ENCODE measurements at places on chromosomes 5 and 9. TPM values are rescaled to one million over a fixed set of nuclear protein-coding genes. Genes with fewer than 3 reads are reported as not detected.

DNA sequence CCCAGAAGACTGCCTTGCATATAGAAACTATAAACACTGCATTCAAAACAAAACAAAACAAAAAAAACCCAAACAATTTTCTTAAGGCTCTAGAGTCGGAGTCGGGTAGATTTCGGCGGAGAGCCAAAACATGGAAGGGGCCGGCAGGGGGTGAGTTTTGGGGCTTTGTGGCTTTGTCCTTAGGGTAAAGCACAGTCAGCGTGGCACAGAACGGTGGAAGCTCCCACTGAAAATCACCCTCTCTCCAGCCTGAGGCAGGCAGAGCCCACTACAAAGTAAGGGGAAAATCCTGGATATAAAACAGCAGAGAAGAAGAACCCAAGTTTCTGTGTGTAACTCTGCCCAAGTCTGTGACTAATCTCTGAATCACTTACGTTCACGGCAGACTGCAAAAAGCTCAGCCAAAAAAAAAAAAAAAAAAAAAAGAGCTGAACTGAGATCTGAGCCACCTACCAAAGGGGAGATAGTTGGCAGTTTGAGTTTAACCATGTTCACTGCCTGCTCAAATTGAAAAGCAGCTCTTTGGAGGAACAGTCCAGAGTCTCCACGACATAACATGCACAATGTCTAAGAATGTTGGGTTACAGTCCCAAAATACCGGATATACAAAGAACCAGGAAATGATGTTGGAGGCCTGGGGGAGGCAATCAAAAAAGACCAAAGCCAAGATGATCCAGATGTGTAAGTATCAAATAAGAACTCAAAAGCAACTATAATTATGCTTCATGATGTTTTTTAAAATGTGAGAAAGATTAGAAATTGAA, 26.6 kb upstream of the OR2K2 start:
- peak; percentile 87 for DNase-seq

The PPP3R2 gene
- not detected for total RNA-seq

DNA sequence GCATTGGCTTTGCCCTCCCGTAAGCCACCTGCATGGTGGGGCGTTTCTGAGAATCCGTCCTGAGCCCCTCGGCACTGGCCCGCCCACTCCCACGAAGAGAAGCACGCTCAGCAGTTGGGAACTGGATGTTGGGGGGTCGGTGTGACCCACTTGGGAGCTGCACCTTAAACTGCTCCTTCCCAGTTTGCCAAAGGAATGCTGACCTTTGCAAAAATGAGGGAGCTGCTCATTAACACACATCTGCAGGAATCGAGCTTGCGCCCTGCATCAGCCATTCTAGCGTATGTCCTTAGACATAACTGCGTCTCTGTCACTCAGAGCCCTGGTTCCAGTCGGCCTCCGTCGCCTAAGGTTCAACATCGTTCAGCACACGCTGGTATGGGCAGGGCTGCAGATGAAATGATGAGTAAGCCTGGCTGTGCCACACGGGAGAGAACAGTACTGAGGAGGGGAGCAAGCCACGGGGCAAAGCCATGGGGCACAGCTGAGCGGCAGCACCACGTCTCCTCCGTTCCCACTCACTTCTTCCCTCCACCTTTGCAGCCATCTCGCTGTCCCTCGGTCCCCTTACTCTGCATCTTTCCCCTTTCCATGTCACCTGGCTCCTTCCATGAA, 28.8 kb upstream of the NCS1 start:
- DNase-seq, result no peak

GRCh38 chr5:138466900-138467710, 1.8 kb downstream of the EGR1 start:
- DNase-seq, result no peak

The CCL28 gene
- 0.11 TPM for total RNA-seq

DNA sequence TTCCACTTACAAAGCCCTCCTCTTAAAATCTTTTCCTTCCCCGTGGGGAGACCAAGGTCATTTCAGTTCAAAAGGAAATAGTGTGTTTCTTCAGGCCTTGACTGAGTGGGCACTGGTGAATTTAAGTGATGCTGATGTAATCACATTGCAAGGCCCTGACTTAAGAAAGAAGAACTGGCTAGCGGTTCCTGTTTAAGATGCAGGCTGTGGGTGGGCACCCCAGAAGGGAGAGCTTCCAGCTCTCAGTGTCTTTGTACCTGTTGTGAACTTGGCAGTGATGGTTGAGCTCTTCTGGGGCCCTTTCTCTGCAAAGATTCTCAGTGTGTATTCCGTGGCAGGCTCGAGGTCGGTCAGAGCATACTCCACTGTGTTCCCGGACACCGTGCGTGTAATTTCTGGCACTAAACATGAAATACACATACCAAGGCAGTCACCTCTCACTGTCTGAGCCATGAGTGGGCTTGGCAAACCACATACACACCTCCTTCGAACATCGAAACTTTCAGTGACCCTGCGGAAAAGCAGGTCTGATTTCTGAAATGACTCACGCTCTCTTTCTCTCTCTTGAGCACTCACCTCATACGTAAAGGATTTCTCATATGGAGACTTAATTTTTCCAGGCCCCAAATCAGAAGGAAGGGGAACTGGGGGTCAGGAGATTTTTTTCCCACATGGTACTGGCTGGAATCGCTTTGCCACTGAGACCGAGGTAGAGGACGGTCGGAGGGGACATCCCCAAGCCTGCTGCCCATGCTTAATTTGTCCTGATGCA, 81.9 kb downstream of the TNC start:
- DNase-seq, result no peak

GRCh38 chr5:27315363-27316270, 277.2 kb upstream of the CDH9 start:
- peak; percentile 67 for DNase-seq

DNA sequence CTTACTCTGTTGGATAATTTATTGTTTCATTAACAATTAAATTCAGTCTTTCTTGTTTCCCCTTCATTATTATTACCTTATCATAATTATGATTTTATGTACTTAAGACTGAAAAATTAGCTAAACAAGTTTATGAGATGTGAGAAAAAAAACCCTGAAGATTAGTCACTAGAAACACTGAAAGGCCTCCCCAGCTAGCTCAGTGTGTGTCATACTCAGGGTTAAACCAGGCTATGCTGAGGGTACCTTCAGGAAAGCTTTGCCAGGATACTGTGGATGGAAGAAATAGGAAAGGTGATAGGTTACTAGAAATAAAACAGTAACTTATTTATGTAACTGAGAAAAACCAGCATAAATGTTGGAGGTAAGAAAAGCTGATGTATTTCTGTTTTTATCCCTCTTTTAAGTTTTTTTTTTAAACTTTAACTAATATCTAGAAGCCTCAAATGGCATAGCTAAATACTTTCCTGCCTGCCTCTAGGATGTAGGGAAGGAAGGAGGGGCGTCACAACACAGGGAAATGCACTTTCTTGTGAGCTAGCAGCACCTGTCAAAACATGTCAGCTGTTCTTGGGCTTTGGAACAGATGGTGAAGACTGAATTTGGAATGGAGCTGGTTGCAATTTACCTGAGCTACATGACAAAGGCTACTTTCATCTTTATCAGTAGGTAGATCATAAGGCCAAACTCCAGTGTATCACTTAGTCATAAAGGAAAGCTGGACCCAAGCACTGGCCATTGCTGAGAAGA, 24.2 kb downstream of the NMRK1 start:
- DNase-seq, result peak; percentile 55

The DENND4C gene
- total RNA-seq, result 19.5 TPM

The LCN2 gene
- total RNA-seq, result not detected

GRCh38 chr5:109986726-109987125, 297.0 kb downstream of the MAN2A1 start:
- no peak for DNase-seq

DNA sequence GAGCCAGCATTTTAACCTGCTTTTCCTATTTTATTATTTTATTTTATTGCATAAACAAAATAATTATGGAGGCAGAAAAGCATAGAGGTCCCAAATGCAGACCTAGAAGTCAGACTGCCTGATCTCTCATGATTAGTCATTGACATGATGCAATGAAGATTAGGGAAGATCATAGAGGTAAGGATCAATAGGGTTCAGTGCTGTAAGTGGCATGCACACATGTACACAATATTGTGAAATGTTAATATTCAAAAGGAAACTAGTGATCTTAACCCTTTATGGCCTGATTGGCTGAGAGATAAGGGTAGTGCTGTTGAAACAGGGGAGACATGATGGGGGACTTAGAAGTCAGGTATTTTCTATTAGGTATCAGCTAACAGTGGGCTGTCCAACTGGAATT, 1.1 kb upstream of the FRRS1L start:
- DNase-seq, result no peak

The SV2C gene
- not detected for total RNA-seq

- DNase-seq, result peak; percentile 9
Measured at GRCh38 chr5:92687821-92688722, 892.9 kb downstream of the NR2F1-AS1 start.

- DNase-seq, result peak; percentile 90
Measured at GRCh38 chr9:105447814-105448812, at the start of gene FSD1L. TSS of gene FSD1L (plus strand) at chr9:105448034. CDS start at chr9:105448221, 187 bp downstream.

- no peak for DNase-seq
Measured at GRCh38 chr9:83245979-83246659, 183.2 kb upstream of the RASEF start.

DNA sequence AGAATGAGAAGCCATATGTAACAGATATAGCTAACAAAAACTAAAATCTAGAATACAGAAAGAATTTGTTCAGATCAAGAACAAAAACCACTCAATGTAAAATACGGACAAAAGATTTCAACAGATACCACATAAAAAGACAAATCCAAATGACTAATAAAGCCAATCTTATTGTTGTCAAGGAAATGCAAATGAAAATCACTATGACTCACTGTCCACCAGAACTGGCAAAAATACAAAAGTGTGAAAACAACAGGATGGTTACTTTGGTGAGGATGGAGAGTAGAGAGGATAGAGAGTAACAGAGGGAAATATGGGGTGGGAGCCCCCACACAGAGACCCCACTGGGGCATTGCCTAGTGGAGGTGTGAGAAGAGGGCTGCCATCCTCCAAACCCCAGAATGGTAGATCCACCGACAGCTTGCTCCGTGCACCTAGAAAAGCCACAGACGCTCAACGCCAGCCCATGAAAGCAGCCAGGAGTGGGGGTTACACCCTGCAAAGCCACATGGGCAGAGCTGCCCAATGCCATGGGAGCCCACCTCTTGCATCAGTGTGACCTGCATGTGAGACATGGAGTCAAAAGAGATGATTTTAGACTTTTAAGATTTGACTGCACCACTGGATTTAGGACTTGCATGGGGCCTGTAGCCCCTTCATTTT, 15.2 kb upstream of the RHOBTB3 start:
- DNase-seq, result peak; percentile 88

GRCh38 chr9:4016789-4017188, 283.1 kb downstream of the GLIS3 start:
- DNase-seq, result no peak

The BAAT gene
- 0.03 TPM for total RNA-seq

GRCh38 chr5:161400583-161400982, 145.9 kb downstream of the GABRB2 start:
- no peak for DNase-seq

The RELL2 gene
- 15.3 TPM for total RNA-seq

The LRRC19 gene
- total RNA-seq, result not detected

The S1PR3 gene
- not detected for total RNA-seq

The PARP8 gene
- total RNA-seq, result 10.8 TPM

DNA sequence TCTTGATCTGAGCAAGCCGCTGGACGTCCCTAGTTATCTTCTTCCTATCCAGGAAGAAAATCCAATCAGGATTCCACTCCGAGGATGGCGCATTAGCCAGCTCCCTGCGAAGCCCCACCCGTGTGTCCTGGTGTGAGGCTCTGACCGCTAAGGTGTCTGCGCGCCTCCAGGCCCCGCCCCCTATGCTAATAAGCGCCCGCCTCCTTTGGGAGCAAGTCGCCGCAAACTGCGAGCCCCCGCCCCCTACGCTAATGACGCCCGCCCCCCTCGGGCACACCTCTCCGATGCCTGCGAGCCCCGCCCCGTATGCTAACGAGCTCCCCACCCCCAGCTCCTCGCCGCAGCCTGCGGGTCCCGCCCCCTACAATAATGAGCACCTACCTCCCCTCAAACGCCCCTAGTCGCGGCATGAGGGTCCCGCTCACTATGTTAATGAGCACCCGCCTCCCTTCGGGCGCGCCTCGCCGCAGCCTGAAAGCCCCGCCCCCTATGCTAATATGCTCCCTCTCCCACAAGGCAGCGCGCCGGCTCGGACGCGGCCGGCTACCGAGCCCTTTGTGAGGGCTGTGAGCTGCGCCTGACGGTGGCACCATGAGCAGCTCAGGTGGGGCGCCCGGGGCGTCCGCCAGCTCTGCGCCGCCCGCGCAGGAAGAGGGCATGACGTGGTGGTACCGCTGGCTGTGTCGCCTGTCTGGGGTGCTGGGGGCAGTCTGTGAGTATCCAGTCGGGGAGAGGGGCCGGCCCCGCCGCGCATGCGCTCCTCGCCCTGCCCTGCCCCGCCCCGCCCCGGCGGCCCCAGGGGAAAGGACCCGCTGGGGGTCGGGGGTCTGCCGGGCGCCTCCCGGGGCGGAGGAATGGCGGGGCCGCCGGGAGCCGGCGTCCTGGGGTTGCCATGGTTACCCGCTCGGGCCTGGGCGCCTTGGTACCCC, at the start of gene CACFD1:
Gene CACFD1 (plus strand): TSS at position 503 of the 929 bp plus-strand sequence. CDS start 89 bp downstream, at position 592.
- peak; percentile 82 for DNase-seq

DNA sequence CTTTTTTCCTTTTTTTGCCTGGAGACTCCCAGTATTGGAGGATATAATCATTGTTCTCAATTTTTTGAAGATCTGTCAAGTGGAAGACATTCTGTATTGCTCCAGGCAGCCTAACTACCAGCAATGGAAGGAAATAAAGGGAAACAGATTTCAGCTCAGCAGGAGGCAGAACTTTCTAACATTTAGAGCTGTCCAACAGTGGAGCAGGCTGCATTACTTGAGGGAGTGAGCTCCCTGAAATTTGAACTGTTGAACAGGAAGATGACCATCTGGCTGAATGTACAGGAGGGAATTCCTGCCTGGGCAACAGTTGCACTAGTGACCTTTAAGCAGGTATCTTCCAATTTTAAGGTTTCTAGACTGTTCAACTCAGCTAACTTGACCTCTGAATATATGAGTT, 1.1 kb upstream of the GAPVD1 start:
- DNase-seq, result no peak

GRCh38 chr5:150568663-150569062, 60.7 kb downstream of the NDST1 start:
- no peak for DNase-seq

DNA sequence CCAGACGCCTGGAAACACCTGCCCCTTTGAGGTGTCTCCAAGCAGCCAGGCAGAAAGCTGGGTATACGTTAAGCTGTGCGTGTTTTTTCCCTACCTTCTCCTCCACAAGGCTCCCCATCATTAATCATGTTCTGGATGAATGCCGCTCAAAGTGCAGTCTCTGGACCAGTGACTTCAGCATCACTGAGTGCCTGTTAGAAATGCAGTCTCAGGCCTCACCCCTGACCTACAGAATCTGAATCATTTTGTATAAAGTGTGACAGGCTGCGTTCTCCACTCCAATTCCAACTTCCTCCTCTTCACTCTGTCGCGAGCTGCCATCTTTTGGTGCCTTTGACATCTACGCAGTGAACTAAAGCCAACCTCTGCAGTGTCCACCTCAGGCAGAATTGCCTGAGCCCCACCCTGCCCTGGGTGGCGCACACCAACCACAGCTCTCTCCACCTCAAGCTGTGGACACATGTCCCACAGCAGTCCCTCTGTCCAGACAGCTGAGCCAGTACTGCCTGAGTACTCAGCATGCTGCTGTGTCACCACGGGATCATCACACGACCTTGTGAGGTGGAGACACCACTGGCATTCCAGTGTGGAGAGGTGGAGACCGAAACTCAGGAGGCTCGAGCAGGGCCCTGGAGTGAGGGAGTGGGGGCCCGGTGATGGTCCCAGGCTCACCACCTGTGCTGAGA, 14.2 kb downstream of the PTPN3 start:
- no peak for DNase-seq

- DNase-seq, result no peak
Measured at GRCh38 chr9:127660886-127661741, 45.7 kb upstream of the CFAP157 start.

GRCh38 chr9:15298362-15298761, 8.7 kb downstream of the TTC39B start:
- no peak for DNase-seq

Measured in HT1080 (cell line).